ENCODE measurements at places on chromosomes 3 and 15. TPM values are rescaled to one million over a fixed set of nuclear protein-coding genes. Genes with fewer than 3 reads are reported as not detected.

The SI gene
- not detected for total RNA-seq

- H3K36me3 ChIP-seq, result no peaks in the 10 kb centered on the region
- H3K4me1 ChIP-seq, result no peaks in the 10 kb centered on the region
- H3K27ac ChIP-seq, result no peak overlapping the region
- H3K27me3 ChIP-seq, result no peaks in the 10 kb centered on the region
- DNase-seq, result no peak
- H3K4me3 ChIP-seq, result no peak overlapping the region
Measured at GRCh38 chr15:34886134-34886533, 83.4 kb downstream of the AQR start.

DNA sequence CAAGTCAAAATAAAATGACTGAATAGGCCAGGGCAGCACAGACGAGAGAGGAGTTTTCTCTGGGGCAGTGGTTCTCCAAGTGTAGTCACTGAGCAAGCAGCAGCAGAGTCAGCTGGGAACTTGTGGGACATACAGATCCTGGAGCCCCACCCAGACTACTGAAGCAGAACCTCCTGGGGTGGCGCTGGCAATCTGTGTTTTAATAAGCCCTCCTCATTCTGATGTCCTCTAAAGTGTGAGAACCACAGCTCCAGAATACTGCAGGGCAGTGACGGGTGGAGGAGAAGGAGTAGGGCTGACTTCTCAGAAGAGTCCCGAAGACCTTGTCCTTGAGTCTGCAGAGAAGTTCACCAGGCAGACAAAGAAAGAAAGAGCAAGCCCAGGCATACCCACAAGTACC, 251.3 kb upstream of the HES1 start:
- no peaks in the 10 kb centered on the region for H3K36me3 ChIP-seq
- H3K27ac ChIP-seq, result no peak overlapping the region
- H3K27me3 ChIP-seq, result no peaks in the 10 kb centered on the region
- H3K4me3 ChIP-seq, result no peak overlapping the region
- DNase-seq, result no peak

The GPX1 gene
- total RNA-seq, result 205 TPM

DNA sequence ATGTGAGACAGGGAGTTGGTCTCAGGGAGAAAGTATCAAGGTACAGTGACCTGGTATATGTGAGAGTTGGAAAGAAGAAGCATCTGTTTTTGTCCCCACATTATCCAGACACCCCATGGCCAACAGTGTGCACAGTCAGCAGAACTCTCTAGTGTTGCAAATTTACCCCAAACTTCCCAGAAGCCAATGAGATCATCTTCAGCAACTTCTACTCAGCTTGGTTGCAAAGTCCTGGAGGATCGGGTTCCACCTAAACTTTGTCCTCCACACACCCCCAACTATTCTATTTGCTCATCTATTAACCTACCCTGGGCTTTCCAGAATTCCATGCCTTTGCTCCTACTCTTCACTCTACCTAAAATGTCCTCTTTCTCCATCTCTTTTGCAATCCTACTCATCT, 15.7 kb downstream of the RBSN start:
- H3K4me3 ChIP-seq, result no peak overlapping the region
- H3K36me3 ChIP-seq, result no peaks in the 10 kb centered on the region
- no peak overlapping the region for H3K27ac ChIP-seq
- H3K27me3 ChIP-seq, result no peaks in the 10 kb centered on the region
- H3K4me1 ChIP-seq, result no peaks in the 10 kb centered on the region
- DNase-seq, result no peak

The FBXL22 gene
- total RNA-seq, result 2.0 TPM

DNA sequence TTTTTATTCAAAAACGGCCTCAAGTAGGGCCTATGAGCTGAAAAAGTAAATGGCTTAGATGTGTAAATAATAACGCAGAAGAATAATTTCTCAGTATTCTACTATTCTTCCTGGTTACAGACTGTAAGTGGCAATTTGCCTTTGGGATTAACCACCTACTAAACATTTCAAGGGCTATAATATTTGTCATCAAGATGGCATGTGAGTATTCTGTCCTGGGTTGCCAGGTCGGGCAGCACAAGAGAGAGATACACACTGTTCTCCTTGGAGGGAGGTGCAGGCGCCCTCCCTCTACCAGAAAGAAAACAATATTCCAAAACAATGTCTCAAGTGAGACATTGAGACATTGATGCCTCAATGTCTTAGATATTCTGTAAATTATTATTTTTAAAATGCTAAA, 278.4 kb downstream of the OCA2 start:
- H3K36me3 ChIP-seq, result no peaks in the 10 kb centered on the region
- no peak for DNase-seq
- no peak overlapping the region for H3K27ac ChIP-seq
- H3K4me1 ChIP-seq, result no peaks in the 10 kb centered on the region
- H3K27me3 ChIP-seq, result no peaks in the 10 kb centered on the region

GRCh38 chr3:36992806-36993325, at the start of gene EPM2AIP1:
TSS of gene EPM2AIP1 (minus strand) at chr3:36993131. CDS start at chr3:36993077, 54 bp downstream.
- peak within 1 kb of the TSS; percentile 99 for H3K27ac ChIP-seq
- H3K36me3 ChIP-seq, result no peaks in the 10 kb centered on the region
- no peaks in the 10 kb centered on the region for H3K27me3 ChIP-seq
- DNase-seq, result no peak

- no peak overlapping the region for H3K4me3 ChIP-seq
- no peaks in the 10 kb centered on the region for H3K4me1 ChIP-seq
- no peaks in the 10 kb centered on the region for H3K36me3 ChIP-seq
- H3K27ac ChIP-seq, result no peak overlapping the region
Measured at GRCh38 chr3:108130701-108131474, 40.1 kb upstream of the CD47 start.

The UCN2 gene
- not detected for total RNA-seq

The TNFAIP8L3 gene
- 2.5 TPM for total RNA-seq

DNA sequence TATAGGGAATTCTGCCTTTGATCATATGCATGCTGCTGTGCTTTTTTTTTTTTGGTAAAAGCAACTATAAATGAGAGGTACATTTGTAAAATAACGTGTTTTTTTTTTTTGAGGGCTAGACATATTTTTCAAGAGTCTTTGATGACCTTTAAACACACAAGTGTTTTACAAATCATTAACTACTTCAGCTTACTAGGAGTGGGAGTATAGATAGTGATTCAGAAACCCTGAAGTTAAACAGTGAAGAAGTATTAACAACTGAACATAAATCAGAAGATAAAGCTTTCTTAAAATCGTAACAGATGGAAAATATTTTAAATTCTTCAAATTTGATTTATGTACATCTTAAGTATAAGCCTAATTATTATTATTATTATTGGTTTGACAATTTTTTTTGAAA, 2.9 kb upstream of the GMNC start:
- no peak overlapping the region for H3K4me3 ChIP-seq
- H3K4me1 ChIP-seq, result no peaks in the 10 kb centered on the region
- no peaks in the 10 kb centered on the region for H3K36me3 ChIP-seq
- no peaks in the 10 kb centered on the region for H3K27me3 ChIP-seq
- no peak overlapping the region for H3K27ac ChIP-seq

DNA sequence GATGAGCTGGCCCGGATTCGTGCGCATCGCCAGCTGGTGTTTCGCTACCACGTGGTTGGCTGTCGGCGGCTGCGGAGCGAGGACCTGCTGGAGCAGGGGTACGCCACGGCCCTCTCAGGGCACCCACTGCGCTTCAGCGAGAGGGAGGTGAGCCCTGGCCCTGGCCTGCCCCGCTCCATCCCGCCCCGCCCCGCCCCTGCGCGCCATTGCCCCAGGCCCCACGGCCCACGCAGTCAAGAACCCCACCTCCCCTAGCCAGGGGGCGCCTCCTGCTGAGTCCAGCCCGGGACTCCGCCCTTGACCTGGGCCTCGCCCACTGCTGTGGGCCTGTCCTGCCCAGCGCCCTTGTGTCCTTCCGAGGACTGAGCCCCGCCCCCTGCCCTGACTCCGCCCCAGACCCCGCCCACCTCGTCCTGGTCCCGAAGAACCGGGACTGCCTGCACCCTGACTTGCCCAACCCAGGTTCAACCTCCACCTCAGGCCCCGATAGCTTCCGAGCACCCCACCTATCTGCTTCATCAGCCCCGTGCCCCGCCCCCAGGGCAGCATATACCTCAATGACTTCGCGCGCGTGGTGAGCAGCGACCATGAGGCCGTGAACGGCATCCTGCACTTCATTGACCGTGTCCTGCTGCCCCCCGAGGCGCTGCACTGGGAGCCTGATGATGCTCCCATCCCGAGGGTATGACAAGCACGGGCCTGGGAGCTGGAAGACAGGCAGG, 14.8 kb downstream of the NT5DC2 start:
- no peak overlapping the region for H3K4me3 ChIP-seq
- no peaks in the 10 kb centered on the region for H3K36me3 ChIP-seq
- H3K4me1 ChIP-seq, result no peaks in the 10 kb centered on the region

DNA sequence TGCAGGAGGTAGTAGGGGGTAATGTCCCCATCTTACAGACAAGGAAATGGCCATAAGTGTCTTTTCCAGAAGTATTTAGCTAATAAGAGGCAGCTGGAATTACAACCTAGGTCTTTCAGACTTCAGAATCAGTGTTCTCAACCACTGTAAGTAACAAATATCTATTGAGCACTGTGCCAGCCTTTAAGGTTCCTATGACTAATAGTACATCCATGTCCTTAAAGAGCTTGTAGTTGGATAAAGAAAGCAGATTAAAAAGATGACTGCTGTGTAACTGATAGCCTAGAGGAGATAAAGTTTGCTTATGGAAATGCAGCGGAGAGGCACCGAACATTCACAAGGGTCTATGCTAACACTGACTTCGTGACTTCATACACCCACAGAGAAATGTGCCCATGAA, 136.0 kb downstream of the KCNMB2 start:
- H3K27ac ChIP-seq, result no peak overlapping the region
- H3K4me3 ChIP-seq, result no peak overlapping the region
- no peak for DNase-seq
- H3K36me3 ChIP-seq, result no peaks in the 10 kb centered on the region
- no peaks in the 10 kb centered on the region for H3K4me1 ChIP-seq

The RETNLB gene
- total RNA-seq, result not detected

DNA sequence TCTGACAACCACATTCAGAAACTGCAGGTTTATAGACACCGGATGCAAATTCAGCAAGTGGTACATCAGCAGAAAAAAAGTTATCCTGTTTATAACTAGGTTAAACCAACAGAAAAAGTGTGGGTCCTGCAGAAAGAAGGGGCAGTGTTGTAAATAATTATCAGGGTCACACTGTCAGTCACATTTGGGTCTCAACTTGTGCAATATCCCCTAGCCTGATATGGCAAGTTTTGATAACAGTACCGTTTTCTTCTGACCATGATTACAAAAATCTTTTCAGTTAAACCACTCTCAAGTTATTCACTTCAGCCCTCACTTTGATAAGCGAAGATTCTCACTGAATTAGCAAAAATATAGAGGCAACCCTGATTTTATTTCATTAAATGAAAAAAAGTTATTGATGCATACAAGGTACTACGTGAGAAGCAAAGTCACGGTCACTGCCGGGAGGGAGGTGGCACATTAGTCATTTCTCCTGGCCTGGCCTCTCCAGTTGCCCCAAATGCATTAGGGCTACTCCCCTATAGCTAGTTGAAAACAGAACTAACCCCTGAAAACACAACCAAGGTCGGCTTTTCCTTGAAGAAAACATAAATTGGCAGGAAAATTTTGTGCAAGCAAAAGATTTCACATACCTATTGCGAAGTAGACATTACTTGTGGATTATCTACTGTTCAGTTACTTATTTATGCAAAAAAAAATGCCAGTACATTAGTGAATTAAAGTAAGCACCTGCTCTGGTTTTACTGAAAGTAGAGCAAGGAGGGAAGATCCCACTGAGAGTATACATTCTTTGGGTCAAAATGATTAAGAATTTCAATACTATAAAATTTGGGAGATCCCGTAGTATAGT, 28.6 kb downstream of the IL5RA start:
- no peaks in the 10 kb centered on the region for H3K27me3 ChIP-seq
- no peaks in the 10 kb centered on the region for H3K36me3 ChIP-seq
- DNase-seq, result no peak
- no peaks in the 10 kb centered on the region for H3K4me1 ChIP-seq
- no peak overlapping the region for H3K4me3 ChIP-seq
- H3K27ac ChIP-seq, result no peak overlapping the region

The HRG gene
- total RNA-seq, result not detected

DNA sequence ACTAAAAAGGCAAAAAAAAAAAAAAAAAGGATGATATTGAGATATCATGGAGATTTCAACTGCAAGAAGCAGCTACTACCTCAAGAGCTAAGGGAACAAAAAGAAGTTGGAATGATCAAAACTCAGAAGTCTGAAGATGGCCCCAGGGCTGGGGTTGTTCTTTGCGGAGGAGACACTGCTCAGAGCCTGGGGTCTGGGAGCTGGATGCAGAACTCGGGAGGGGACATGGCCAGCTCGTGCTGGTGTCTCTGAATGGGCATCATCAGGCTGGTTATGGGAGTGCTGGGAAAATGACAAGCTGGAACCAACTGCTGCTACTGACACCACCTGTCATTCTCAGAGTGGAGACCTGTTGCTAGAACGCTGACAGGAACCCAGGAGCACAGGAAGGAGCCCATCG, 14.2 kb upstream of the ADIPOQ start:
- no peaks in the 10 kb centered on the region for H3K36me3 ChIP-seq
- H3K4me1 ChIP-seq, result no peaks in the 10 kb centered on the region
- no peak overlapping the region for H3K27ac ChIP-seq
- no peaks in the 10 kb centered on the region for H3K27me3 ChIP-seq

GRCh38 chr3:46082849-46083248, 55.6 kb upstream of the XCR1 start:
- no peaks in the 10 kb centered on the region for H3K36me3 ChIP-seq
- H3K4me3 ChIP-seq, result no peak overlapping the region
- no peak for DNase-seq
- no peaks in the 10 kb centered on the region for H3K4me1 ChIP-seq
- H3K27ac ChIP-seq, result no peak overlapping the region
- H3K27me3 ChIP-seq, result no peaks in the 10 kb centered on the region

All from breast epithelium (tissue), 4 donors.